M059J (cell line): ENCODE measurements at places on chromosomes 6 and 20.

DNA sequence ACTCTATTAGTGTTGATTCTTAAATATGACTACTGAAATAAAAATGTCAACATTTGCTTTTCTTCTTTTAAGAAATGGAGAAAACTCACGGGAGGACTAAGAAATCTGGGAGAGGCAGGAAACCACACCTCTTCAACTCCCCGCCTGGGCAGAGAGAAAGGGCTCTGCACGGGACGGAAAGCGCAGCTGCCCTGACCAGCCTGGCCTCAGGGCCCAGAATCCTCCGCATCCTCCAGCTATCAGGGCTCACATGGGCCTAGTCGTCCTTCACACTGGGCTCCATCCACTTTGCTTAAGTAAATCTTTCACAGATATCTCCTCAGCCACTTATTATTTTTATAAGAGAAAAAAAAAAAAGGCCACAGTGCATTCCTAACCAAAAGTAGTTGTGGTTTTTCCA lies 215.1 kb downstream of the TBXT start:
- no peak for DNase-seq

DNA sequence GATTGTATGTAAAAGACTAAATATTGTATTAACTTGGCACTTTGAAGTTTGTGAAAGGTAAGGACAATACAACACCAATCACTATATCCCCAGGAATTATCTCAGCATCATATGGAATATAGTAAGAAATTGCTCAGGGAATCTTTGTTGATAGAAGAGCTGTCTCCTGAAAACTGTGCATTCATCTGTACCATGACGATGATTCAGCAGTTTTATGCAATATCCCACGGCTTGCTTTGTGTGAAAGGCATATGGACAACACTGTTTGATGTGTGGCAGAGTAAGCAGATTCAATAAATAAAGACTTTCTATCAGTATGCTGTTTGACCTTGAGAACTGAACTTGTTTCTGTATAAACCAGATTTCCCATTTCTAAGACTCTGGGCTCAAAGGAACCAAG lies 147.5 kb upstream of the PLN start:
- DNase-seq = no peak

DNA sequence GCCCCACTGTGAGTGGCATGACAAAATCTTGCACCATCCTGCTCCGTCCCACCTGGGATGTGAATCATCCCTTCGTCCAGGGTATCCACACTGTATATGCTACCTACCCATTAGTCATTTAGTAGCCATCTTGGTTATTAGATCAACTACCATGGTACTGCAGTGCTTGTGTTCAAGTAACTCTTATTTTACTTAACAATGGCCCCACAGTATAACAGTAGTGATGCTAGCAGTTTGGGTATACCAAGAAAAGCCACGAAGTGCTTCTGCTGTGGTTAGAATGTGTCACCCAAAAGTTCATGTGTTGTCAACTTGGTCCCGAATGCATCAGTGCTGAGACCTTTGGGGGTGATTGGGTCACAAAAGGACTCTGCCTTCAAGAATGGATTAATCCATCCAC lies 11.7 kb downstream of the OSER1 start:
- DNase-seq = peak; percentile 48

DNA sequence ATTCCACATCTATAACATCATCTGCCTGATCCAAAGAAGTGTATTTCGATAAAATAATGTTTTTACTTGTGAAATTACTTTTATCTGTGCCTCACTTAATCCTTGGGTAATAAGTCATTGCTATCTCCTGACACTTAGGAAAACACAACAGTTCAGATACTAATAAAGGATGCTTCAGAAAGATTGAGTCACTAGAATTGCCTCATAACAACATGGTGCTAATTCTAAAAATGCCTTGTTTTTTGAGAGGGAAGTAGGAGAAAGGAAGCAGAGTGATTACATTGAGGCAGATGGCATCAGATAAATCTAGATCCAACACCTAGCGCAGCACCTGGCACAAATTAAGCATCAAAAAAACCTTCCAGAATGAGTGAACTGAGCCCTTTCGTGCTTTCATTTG lies 69.0 kb downstream of the NCOA7 start:
- no peak for DNase-seq

- DNase-seq = no peak
Measured at GRCh38 chr6:134795001-134795400, 154.9 kb downstream of the ALDH8A1 start.

GRCh38 chr20:41154436-41155176 lies 17.3 kb downstream of the PLCG1 start:
- DNase-seq = no peak

- DNase-seq = peak; percentile 50
Measured at GRCh38 chr6:88380618-88381288, 214.6 kb upstream of the CNR1 start.

- DNase-seq = no peak
Measured at GRCh38 chr20:11672959-11673358, 244.7 kb upstream of the BTBD3 start.

GRCh38 chr20:35560105-35560511 lies 18.2 kb downstream of the ERGIC3 start:
- no peak for DNase-seq

DNA sequence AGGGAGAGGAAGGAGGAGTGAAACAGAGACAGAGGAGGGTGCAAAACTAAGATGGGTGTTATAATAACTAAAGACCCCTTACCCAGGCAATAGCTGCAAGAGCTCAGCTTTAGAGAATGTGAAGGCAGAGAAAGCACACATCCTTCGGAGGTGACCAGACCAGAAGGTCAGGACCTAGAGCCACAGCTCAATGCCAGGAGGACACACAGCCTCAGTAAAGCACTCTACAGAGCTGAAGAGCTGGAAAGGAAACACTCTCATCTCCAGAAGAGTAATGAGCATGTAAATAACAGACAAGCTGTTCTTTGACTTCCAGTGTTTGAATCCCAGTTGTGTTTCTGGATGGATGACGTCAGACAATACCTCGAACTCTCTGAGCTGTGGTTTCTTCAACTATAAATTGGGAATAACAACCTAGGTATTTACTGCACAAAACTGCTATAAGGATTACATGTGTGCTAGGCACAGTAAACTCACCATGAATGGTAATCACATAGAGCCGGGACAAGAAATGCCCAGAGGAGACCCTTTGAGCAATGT lies 63.2 kb downstream of the MAP3K5 start:
- no peak for DNase-seq

DNA sequence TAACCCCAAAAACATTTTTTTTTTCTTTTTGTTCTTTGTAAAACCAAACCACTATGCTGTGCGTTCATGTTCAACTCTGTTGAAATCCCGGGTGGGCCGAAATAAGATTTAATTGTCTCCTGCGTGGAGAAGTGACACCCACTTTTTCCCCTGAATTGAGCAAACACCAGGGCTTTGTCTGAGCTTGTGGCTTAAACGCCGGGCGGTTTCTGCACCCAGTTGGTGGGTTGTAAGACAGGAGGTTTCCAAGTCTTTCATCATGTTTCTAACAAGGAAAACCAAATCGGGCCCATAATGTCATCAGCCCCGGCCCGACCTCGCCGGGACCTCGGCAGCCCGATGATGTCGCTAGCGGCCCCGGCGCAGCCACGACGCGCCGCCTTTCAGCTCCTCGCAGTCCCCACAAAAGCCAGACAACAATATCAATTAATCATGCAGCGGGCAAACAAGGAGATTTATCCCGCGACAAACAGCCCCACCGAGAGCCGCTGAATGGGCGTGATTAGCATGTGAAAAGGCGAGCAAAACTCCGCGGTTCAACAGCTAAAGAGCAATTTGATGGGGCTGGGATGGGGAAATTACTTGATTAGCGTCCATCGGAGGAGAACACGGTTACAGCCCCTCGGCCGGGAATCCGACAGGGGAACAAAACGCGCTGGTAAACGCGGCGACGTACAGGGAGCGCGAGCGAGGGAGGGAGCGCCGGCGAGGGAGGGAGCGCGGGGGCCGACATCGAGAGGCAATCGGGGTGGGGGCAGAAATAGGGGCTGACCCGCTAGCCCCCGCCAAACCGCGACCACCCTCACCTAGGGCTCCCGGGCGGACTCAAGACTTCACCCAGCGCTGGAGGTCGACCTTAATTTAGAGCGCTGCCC lies 5.3 kb downstream of the LINC00237 start:
- peak; percentile 29 for DNase-seq

DNA sequence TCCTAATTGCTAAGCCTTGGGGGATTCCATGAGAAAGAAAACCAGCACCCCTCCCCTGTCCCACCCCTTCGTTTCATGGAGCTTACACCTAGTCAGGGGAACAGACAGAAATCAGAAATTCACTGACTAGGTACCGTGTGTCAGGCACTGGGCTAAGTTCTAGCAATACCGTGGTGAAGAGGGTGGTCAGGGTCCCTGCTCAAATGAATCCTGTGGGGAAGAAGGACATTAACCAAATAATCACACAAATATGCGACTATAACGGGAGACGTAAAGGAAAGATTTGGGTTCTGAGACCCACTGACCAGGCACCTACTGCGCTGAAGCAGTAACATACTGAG lies 65.1 kb upstream of the TOP1 start:
- no peak for DNase-seq

DNA sequence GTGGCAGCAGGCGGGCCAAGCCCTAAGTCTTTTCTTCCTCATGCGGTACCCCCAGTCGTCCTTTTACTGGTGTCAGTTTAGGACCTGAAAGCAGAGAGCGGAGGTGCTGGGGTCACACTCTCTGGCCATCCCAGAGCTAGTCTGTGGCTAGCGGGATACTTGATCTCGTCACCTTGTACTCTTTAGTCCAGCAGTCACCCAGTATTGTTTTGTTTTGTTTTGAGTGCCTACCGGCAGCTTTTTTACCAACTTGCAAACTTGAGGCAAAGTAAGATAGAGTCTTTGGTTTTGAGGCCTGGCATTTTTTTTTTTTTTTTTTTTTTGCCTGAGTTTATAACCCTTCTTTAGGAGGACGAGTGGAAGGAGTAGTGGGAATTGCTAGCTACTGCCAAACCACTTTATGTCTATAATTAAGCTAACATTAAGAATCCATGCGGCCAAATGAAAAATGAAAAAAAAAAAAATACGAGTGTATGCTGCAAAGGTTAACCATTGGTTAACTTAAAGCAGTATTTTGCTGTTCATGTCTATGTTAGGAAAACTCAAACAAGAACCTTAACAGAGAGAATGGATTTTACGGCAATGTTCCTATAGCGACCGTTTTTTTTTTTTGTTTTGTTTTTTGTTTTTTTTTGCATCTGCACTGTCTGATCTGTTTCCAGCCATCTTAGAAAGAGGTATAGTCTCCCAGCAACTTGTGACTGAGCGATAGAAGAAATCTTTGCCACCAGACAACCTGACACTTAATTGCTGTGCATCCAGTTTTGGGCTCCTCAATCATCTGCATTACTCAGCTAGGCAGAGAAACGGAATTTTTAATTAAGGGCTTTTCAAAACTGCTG lies 56.9 kb downstream of the FAM217A start:
- peak; percentile 69 for DNase-seq

DNA sequence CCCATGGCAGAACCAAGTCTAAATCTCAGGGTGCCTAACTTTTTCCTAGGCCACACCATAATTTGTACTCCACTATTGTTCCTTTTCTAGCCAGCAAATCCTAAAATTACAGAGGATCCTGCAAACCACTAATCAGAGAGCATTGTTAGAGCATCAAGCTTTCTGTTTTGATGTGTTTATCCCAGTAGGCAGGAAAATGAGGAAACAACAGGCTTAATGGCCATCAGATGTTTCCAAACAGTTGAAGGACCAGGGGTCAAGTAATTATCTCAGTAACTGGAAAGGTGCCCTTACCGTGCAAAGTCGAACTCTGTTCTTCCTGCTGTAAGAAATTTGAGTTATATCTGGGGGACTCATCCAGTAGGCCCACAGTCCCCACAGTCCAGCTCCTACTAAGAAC lies 58.7 kb downstream of the RALY start:
- DNase-seq = no peak

- peak; percentile 27 for DNase-seq
Measured at GRCh38 chr6:55082021-55082420, 92.3 kb upstream of the HCRTR2 start.
